ENCODE measurements at places on chromosomes 1 and 21.

DNA sequence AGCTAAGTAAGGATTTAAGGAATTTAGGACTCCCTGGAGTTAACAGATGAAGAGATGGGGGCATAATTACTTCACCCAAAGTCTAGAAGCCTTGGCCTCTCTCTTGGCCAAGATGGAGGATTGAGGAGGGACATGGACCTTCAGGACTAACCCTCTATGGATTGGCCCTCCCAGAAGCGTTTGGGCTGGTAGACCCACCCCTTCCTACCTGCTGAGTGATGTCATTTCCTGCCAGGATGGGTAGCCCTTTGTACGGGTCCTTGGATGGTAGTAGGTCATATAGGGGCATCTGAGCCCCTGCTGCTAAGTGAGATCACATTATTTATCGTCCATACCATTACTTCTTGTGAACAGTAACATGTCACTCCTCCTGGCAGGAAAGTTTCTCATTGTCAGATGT lies 17.7 kb downstream of the LURAP1 start:
- DNase-seq, result no peak

DNA sequence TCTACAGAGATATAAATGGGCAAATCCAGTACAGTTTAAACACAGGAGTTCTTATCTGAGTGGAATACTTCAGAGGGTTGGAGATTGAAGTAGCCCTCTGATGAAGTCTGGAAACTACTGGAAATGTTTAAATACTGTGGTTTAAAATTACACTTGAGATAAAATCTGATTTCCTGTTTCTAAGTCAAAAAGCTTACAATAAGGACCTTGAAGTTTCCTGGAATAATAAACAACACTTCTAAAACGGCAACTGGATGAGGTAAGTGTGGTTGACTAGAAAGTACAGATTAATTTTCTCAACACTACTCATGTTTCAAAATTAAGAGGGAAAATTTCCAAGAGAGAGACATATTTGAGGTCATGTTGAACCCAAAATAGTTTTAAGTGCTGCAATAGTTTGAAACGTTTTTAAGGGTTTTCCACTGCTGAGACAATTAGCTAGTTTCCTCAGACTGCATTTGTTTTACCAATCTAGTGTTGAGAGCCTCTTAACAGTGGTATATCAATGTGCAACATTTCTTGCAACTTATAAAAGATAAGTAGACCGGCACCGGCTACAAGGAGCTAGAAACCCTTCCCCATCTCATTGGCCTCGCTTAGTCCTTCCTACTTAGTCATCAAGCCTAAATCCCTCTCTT lies 27.4 kb downstream of the KCNA3 start:
- DNase-seq, result no peak

- no peak for DNase-seq
These were observed 44.1 kb downstream of the UCK2 start for GRCh38 chr1:165871311-165872067.

GRCh38 chr1:212525479-212526110 lies 83.0 kb upstream of the ATF3 start:
- no peak for DNase-seq

DNA sequence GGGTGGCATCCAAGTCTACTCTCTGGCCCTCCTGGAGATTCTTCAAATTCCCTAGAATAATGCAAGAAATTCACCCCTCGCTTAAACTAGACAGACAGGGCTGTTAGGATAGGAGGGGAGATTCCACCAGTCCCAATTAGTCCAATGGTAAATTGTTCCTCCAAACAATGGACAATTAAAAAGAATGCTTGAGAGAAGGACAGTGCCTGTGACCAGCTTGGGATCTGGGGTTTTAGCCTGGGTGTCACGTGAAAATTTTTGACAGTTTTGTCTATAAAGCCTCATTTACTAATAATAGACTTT lies 177.7 kb upstream of the RAB4A start:
- DNase-seq, result no peak

GRCh38 chr1:75770761-75771160 lies 15.3 kb upstream of the RABGGTB start:
- no peak for DNase-seq

DNA sequence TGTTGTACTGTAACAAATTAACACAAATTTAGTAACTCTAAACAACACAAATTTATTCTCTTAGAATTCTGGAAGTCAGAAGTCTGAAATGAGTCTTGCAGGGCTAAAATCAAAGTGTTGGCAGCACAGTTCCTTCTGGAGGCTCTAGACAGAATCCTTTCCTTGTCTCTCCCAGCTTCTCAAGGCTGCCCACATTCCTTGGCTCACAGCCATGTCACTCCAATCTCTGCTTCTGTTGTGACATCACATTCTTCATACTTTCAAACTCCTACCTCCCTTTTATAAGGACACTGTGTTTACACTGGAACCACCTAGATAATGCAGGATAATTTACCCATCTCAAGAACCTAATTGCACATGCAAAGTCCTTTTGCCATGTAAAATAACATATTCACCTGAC lies 225.0 kb upstream of the PRMT6 start:
- DNase-seq, result no peak

GRCh38 chr1:44217809-44218410 lies 4.6 kb downstream of the DMAP1 start:
- no peak for DNase-seq

GRCh38 chr1:200969726-200970561 lies 53.6 kb downstream of the KIF21B start:
- no peak for DNase-seq

- DNase-seq, result no peak
These were observed 127.2 kb downstream of the ZSCAN20 start for GRCh38 chr1:33599516-33600115.

GRCh38 chr1:11610629-11611180 lies 43.5 kb downstream of the FBXO2 start:
- DNase-seq, result no peak
